Activated T-cell treated with anti-CD3 and anti-CD28 coated beads, Interleukin-2, amount 50 U/mL, for 72 hours (primary cell): ENCODE measurements at places on chromosomes 7 and 10.
A peak's percentile ranks its signal among the peaks of the same experiment; 100 is the strongest.

GRCh38 chr10:112082120-112082519, 101.4 kb downstream of the GPAM start:
- no peak for DNase-seq

DNA sequence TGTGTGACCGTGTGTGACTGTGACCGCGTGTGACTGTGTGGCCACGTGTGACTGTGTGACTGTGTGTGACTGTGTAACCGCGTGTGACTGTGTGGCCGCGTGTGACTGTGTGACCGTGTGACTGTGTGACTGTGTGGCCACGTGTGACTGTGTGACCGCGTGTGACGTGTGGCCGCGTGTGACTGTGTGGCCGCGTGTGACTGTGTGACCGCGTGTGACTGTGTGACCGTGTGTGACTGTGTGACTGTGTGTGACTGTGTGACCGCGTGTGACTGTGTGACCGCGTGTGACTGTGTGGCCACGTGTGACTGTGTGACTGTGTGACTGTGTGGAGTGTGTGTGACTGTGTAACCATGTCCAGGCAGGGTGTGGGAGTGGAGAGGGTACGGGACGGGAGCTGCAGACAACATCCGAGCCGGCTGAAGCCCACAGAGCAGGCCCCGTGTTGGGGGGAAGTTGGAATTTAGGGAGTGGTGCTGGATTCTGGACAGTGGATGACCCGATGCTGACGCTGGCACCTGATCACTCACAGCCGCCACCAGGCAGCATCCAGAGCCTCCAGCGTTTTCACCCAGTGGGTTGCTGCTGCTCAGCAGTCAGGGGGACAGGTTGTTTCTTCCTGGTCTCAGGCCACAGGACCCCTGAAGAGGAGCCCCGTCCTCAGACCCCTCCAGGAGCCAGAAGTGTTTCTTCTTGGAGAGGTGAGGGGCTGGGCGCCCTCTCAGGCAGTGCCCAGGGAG, 503.5 kb downstream of the DNAJB6 start:
- DNase-seq, result no peak

- no peak for DNase-seq
Measured at GRCh38 chr10:119189811-119190282, 11.2 kb upstream of the PRDX3 start.

- no peak for DNase-seq
Measured at GRCh38 chr7:55052741-55053427, 34.1 kb downstream of the EGFR start.

GRCh38 chr10:93220296-93221170, 146.8 kb downstream of the CYP26A1 start:
- no peak for DNase-seq

DNA sequence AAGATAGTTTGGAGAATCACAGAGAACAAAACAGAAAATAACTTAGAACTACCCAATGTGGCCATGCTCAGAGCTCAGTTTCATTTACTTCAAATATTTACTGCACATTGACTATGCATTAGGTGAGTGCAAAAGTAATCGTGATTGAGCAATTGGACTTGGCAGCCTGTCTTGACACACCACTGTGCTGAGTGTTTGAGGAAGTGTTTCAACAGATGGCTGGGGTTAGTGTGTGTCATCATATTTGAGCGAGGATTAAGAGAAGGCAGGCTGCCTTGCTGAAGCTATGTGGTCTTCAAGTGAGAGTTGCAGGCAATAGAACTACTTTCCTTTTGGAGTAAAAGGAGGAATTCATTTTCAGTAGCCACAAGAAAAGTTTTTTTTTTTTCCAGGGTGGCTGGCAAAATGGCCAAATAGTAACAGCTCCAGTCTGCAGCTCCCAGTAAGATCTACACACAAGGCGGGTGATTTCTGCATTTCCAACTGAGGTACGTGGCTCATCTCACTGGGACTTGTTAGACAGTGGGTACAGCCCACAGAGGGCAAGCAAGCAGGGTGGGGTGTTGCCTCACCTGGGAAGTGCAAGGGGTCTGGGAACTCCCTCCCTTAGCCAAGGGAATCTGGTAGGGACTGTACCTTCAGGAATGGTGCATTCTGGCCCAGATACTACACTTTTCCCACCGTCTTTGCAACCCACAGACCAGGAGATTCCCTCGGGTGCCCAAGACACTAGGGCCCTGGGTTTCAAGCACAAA, 37.6 kb downstream of the AKR1C4 start:
- no peak for DNase-seq

DNA sequence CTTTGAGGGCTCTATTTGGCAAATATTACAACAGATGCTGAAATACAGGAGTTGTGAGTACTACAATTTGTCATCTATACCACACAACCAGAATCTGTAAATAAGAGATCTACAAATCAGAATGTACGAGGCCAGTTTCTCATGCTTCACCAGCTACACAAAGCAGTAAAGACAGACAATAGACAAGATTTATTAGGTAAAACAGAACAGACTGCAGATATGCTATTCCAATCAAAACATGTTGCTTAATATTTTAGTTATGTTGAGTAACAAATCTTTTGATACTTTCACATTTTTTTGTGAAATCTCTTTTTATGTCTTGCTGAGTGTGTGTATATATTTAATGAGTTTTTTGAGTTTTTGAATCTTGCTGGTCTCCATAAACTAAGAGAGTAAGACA, 109.1 kb downstream of the CHCHD3 start:
- DNase-seq, result no peak

- DNase-seq, result peak; percentile 90
Measured at GRCh38 chr10:13348216-13349017, at the start of gene SEPHS1. SEPHS1 (minus strand) TSS chr10:13348293; CDS start chr10:13344950, 3,343 bp downstream.

GRCh38 chr7:45017253-45017652, 17.3 kb downstream of the CCM2 start:
- no peak for DNase-seq

- DNase-seq, result no peak
Measured at GRCh38 chr10:79493806-79494205, 18.5 kb upstream of the EIF5AL1 start.
